ENCODE measurements at places on chromosomes 3 and 15.
A peak's percentile ranks its signal among the peaks of the same experiment; 100 is the strongest.

GRCh38 chr15:61654918-61655317 is 405.3 kb downstream of the VPS13C start:
- DNase-seq, result no peak

- no peak for DNase-seq
These were observed 392.7 kb downstream of the EFHB start for GRCh38 chr3:19541284-19541683.

- DNase-seq, result no peak
These were observed 2.0 kb downstream of the FBLN2 start for GRCh38 chr3:13550791-13551360.

DNA sequence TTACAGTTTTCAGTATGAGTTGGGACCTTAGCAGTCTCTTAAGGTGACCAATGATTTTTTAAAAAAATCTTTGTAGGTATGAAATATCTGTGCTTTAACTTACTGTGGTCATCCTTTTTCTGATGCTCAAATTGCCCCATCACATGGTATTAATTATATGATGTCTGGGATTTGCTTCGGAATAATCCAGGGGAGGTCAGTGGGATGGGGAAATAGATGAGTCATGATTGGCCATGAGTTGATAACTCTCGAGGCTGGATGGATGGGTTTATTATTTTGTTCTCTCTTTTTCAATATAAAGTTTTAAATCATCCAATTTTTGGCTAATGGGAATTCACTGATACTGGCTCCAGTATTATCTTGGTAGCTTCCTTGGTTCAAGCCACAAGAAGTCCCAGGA is 370.3 kb upstream of the TPM1 start:
- no peak for DNase-seq

GRCh38 chr15:64610257-64610919 is 150.0 kb downstream of the ZNF609 start:
- no peak for DNase-seq

GRCh38 chr3:151800431-151800830 is 13.5 kb upstream of the AADAC start:
- DNase-seq, result no peak

DNA sequence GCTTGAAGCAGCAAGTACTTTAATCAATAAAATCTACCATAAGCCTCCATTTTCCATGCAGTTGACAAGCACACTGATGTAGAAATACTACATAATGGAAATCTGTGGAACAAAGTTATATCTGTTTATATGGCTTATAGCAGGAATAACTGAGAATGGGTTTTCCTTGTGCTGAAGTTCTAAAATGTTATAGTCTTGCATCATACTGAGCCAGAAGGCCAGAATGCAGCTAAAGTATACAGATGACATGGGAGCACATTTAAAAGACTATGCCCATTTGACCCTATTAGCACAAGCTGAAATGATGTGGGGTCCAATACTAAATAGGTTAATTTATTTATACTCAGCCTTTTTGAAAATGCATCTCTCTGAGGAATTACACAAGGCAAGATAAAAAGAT is 25.1 kb downstream of the SLC24A5 start:
- no peak for DNase-seq

- no peak for DNase-seq
These were observed 674.0 kb downstream of the OTOL1 start for GRCh38 chr3:162170581-162170980.

DNA sequence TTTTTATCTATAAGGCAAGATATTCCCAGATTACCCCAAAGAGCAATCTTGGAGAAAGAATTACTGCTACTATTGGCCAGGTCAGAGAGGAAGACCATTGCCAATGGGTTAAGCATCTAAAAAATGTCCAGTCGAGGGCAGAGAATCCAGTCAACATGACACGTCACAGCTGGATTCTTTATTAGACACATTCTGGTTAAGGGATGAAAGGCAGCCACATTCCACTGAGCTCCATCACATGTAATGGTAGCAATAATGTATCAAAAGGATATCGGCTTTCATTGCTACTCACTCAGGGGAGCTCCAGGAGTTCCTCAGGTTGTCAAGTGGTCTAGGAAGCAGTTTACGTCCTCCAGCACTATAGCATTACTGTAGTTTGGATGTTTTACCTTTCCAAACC is 421.1 kb downstream of the PLOD2 start:
- DNase-seq, result no peak

DNA sequence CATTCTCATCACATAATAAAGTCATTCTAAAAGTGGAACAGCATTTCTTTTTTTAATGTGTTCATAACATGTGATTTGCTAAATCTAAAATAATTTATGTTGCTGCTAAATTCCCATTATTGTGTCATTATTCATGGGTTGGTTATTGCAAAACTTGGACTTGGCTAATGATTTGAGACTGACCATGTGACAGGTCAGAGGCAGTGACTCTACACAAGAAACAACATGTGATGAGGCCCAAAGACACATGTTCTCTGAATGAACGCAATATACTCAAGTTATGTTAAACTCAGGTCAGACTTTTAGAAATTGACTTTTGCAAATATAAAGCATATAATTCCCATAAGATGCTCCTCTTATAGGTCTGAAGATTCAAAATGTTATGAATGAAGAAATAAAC is 566.1 kb downstream of the TBL1XR1 start:
- DNase-seq, result no peak

- DNase-seq, result no peak
These were observed 175.4 kb downstream of the MBNL1 start for GRCh38 chr3:152444029-152444641.

DNA sequence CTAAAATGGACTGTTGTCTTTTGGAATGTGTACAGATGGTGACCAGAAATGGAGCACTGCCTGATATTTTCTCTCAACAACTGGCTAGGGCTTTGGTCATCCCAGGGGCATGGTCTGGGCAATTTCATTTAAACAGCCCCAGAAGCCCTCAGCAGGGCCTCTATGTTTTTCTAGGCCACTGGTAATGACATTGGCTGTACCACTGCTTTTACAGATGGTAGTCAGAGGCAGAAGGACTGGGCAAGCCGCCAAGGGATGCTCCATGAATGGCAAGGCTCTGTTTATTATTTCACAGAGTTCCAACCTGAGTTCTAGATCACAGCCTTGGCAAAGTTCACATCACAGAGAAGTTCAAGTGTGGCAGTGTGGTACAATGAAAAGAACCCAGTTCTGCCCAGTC is 37.0 kb upstream of the LMCD1 start:
- DNase-seq, result peak; percentile 70

DNA sequence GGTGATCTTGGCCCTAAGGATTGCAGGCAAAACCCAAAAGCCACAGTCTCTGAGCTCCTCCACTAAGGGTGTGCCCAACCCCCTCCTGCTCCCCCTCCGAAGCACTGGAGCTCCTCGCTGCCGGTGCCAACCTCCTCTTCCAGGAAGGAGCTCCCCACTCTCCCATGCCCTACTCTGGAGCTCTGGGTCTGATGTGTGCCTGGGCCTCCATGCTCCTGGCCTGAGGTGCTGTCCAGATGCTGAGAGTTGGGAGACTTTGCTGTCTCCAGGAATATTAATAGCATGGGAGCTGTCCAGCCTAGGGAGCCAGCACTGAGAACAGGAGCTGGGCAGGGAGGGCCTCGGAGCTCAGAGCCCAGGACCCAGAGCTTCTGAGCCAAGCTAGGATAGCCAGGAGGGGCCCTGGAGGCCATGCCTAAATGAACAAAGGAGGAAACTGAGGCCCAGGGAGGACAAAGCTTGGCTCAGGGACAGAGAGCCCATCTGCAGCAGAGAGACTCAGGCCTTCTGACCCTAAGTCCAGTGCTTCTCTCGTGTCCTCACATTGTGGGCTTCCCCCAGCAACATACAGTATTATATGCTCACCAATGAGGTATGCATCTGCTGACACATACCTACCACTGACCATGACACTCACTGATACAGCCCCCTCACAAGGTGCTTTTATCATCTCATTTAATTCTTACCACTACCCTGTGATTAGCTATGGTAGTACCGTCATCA is 36.9 kb upstream of the HERC1 start:
- no peak for DNase-seq

DNA sequence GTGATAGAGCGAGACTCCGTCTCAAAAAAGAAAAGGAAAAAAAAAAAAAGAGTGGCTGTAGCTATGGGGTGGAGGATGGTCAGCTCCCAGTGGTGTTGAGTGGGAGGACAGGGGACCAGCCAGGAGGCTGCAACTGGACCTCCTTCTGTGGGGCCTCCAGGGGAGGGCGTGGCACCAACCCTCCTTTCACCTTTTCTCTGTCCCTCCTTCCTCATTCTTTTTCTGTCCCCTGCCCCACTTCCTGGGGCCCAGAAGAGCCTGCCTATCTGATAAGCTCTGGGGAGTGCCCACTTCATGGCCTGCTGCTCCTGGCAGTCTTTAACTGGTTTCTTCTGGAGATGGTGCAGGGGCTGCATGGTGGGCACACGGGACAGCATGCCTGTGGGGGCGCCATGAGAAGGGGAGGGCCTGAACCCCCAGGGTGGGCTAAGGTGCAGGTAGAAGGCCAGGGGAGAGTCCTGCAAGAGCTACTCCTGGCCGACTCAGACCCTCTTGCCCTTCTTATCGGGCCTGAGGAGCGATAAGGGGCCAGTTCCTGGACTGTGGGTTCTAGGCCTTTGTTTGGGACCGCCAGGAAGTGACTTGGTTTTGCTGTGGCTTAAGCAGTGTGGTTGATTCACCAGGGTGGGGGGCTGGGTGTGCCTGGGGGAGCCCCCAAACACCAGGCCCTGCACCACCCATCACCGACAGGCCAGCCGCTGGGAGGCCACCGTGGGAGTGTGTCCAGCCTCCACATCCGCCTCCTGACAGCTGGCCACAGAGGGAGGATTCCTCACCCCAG is 49.4 kb upstream of the FLNB start:
- DNase-seq, result no peak

- DNase-seq, result no peak
These were observed 57.7 kb downstream of the PXYLP1 start for GRCh38 chr3:141289228-141289772.

- peak; percentile 58 for DNase-seq
These were observed 423.1 kb downstream of the CNTN6 start for GRCh38 chr3:1515882-1516281.

DNA sequence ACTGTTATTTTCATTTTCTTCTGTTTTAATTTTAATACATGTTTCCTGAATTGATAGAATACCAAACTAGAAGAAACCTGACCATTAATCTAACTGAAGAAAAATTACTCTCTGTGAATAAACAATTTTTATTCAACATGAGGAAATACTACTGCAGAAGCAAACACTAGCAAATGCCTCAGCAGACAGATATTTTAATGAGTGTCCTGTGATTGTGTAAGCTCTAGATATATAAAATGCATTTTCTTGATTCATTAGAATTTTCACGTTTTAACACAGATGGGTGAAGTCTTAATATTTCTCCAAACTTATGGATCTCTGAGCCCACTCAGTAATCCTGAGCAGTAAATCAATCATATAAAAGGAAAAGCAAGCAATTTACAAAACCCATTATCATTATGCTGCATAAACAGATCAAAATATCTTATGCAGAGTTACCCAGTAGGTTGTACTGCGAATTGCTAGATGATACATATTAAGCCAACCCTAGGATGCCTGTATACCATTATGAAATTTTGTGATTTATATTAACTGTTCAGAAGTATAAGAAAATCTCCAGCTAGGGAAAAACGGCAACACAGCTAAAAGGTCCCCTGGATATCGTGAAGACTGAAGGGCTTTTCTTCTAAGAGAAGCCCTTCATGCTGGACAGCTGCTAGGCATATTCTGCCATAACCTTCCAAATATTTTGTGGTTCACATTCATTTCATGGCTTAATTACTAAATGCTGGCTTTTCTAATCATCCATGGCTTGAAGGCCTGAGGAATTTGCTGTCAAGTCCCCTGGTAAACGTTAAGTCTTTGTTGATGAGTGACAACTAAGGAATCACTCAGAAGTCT is 157.7 kb upstream of the TGFBR2 start:
- no peak for DNase-seq

- DNase-seq, result no peak
These were observed 17.9 kb upstream of the P2RY14 start for GRCh38 chr3:151296226-151296625.

DNA sequence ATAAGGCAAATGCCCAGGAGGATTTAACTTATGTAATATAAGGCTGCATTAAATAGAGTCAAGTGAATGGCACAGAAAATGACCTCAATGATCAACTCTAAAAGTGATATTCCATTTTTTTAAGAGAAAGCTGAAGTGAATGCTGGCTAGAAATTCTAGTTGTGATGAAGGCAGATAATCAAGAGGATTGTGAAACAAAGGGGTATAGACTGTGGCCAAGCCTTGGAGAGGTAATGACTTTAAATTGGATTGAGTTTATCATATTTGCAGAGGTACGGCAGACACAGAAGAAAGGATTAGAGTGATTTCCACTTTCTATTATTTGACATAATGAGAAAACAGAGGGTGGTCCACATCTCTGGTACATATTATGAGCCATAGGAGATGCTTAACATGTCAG is 269.2 kb downstream of the MECOM start:
- DNase-seq, result no peak

DNA sequence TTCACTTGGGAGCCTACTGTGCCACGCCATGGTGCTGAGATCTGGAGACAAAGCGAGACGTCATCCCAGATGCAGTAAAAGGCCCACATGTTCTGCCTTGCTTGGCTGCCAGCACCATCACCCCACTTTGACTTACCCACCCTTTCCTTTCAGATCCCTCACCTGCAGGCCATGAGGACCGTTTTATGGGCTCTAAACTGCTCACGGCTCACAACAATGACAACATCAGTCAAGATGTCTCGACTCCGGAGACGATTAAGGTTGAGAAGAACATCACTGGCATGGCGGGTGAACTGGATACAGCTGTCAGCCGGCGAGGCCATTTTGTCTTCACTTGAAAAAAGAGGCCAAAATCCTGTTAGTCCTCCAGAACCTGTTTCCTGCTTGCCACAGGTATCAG is 11.9 kb downstream of the BCL6 start:
- no peak for DNase-seq

DNA sequence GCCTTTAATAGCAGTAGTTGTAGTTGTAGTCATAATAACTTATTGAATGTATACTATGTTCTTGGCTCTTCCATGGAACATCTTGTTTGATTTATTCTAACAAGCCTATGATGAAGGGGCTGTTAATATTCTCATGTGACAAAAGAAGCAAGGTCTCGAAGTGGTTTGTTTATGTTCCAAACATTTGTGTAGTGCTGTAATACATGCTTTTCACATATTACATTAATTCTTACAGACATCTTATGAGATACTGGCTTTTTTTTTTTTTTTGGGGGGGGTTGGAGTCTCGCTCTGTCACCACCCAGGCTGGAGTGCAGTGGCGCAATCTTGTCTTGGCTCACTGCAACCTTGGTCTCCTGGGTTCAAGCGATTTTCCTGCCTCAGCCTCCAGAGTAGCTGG is 252.3 kb downstream of the PTPRG start:
- no peak for DNase-seq

Data from BE2C (cell line).